H1 (cell line): ENCODE measurements at places on chromosomes 12 and 14. TPM values are rescaled to one million over a fixed set of nuclear protein-coding genes. Genes with fewer than 3 reads are reported as not detected.
A peak's percentile ranks its signal among the peaks of the same experiment; 100 is the strongest.

LRRC10 gene
- not detected in 2 replicates for total RNA-seq

BEGAIN gene
- 2.1 and 3.0 TPM in 2 replicates for total RNA-seq

WNT1 gene
- total RNA-seq: not detected in 2 replicates

IL31 gene
- not detected in 2 replicates for total RNA-seq

PTPN21 gene
- total RNA-seq: 16.1 and 18.0 TPM in 2 replicates

GPR68 gene
- total RNA-seq: 0.22 and 0.33 TPM in 2 replicates

ABCC9 gene
- total RNA-seq: not detected in 2 replicates

PMCH gene
- not detected in 2 replicates for total RNA-seq

JKAMP gene
- total RNA-seq: 31.3 and 34.9 TPM in 2 replicates

CLEC4C gene
- 0.76 TPM in 1 of 2 replicates, not detected in the other for total RNA-seq

VASH1 gene
- total RNA-seq: 6.4 and 7.7 TPM in 2 replicates

SIRT4 gene
- total RNA-seq: 2.3 and 4.1 TPM in 2 replicates

KITLG gene
- total RNA-seq: 7.8 TPM in 2 replicates

PTPN6 gene
- 25.7 and 28.4 TPM in 2 replicates for total RNA-seq

ZNF664 gene
- 41.7 and 51.4 TPM in 2 replicates for total RNA-seq

DNA sequence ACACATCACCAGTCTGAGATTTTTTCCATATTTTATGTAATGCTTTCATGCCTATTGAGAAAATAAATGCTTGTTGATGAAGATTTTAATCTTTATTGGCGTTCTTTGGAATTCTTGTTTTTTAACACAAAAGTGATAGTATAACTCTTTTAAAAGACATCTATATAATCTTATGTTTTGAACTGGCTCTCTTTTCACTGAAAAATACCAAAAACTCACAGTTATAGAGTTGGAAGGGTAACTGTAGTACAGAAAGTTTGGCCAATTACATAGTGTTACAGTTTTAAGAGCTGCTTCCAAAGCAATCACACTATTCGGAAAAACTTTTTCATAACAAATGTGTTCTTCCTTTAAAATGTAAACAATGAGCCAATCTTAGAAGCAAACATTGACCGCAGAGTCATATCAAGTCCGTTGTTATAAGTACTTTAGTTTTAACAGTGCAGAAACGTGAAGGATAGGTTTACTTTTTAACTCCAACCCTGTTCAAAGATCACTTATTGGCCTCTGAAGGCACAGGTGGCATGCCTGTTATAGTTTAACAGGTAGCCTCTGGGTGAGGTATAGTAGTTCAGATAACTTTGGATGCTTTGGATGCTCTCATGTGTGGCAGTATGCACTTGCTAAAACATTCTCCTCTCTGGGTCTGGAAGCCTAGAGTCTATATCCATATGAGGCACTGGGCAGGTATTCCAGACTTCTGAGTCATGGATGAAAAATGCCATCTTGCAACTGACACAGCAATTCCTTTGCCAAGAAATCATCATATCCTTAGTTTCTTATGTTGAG lies 12.1 kb upstream of the NTN4 start:
- no peak for DNase-seq

GRCh38 chr12:3694673-3695072 lies 58.2 kb downstream of the CRACR2A start:
- DNase-seq: no peak

- DNase-seq: no peak
Measured at GRCh38 chr14:32366986-32367385, 37.9 kb downstream of the AKAP6 start.

GRCh38 chr14:60756847-60757246 lies 22.3 kb downstream of the MNAT1 start:
- no peak for DNase-seq

- DNase-seq: no peak
Measured at GRCh38 chr14:79528828-79529416, 682.4 kb downstream of the DIO2 start.

GRCh38 chr12:107221913-107222312 lies 128.6 kb upstream of the CRY1 start:
- DNase-seq: no peak

GRCh38 chr12:195156-195555 lies 18.8 kb downstream of the SLC6A12 start:
- no peak for DNase-seq

- DNase-seq: no peak
Measured at GRCh38 chr14:55477680-55478079, 37.3 kb upstream of the TBPL2 start.

DNA sequence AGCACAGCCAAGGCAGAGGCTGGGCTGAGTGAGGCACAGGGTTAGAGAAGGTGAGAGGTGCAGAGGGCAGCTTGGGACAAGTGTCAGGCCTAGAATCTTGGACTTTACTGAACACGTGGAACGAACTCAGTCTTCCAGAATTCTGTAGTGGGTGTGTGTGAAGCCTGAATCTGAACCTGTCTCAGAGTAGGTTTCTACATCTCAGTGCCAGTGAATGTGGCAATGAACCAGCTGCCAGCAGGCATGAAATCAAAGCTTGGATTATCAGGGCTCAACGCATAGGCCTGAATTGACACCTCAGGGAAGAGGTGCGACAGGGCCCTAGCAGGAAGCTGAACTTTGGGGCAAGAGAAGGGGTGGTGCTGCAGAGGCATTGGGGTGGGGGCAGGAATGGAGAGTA lies 104.6 kb downstream of the SAMD4A start:
- no peak for DNase-seq

- DNase-seq: no peak
Measured at GRCh38 chr14:61478971-61479473, 157.6 kb downstream of the PRKCH start.

GRCh38 chr14:96682401-96682800 lies 114.8 kb upstream of the VRK1 start:
- no peak for DNase-seq

GRCh38 chr14:52911904-52912303 lies 38.9 kb downstream of the FERMT2 start:
- no peak for DNase-seq

DNA sequence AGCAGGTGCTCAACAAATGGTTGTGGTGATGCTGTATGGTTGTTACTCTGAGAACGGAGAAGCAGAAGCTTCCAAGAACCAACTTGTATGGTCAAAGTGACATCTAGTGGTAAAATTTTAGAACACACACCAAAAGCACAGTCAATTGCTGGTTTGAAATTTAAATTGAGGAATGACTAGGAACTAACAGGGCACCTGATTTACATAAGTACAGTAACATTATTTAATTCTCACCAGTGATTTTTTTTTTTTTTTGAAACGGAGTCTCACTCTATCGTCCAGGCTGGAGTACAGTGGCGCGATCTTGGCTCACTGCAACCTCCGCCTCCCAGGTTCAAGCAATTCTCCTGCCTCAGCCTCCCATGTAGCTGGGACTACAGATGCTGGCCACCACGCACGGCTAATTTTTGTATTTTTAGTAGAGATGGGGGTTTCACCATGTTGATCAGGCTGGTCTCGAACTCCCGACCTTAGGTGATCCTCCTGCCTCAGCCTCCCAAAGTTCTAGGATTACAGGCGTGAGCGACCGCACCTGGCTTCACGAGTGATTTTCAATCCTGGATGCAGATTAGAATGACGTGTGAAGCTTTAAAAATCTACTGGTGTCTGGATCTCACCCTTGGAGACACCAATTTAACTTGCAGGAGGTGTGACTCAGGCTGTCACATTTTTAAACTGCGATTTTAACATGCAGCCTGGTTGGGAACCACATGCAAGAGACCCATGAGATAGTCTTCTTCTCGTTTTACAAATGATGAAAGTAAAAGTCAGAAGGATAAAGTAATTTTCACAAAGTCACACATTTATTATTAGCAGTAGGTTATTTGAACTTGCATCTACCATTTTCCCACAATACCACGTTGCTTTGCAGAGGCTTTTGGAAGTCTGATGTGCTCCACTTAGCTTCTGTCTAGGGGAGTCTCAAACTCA lies 14.1 kb upstream of the NUMB start:
- DNase-seq: no peak

GRCh38 chr14:56351861-56352260 lies 227.7 kb upstream of the TMEM260 start:
- DNase-seq: no peak

DNA sequence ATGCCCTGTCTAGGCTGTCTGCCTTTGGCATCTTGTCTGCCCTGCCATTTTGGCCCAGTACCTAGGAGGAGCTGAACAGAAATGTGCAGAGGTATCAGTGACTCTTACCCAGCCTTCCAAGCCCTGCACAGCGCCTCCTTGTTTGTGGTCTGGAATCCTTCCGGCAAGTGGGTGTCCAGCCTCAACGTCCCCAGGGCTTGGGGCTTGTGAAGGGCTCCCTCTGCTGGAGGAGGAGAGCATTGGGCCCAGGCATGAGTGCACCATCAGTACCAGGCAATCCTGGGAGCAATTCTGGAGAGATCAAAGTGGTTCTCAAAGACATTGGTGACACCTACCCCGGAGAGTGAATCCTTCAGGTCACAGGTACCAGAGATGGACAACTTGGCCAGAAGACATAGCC lies 2.4 kb upstream of the TCL1B start:
- no peak for DNase-seq

GRCh38 chr14:99127651-99128167 lies 144.3 kb downstream of the BCL11B start:
- no peak for DNase-seq

- DNase-seq: no peak
Measured at GRCh38 chr14:84783511-84783910, 746.4 kb upstream of the FLRT2 start.

- no peak for DNase-seq
Measured at GRCh38 chr14:20801726-20802125, 918 bp downstream of the RNASE1 start.

DNA sequence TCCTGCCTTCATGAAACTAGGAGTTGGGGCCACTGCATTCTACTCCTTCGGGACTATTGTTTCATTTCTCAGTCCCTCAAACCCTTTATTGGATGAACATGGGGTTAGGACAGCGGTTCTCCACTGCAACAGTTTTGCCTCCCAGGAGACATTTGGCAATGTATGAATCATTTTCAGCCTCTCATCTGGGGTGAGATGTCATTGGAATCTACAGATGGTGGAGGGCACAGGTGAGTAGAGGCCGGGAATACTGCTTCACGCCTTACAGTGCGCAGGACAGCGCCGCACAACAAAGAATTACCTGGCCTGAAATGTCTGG lies 649 bp upstream of the GNPNAT1 start:
- DNase-seq: no peak

DNA sequence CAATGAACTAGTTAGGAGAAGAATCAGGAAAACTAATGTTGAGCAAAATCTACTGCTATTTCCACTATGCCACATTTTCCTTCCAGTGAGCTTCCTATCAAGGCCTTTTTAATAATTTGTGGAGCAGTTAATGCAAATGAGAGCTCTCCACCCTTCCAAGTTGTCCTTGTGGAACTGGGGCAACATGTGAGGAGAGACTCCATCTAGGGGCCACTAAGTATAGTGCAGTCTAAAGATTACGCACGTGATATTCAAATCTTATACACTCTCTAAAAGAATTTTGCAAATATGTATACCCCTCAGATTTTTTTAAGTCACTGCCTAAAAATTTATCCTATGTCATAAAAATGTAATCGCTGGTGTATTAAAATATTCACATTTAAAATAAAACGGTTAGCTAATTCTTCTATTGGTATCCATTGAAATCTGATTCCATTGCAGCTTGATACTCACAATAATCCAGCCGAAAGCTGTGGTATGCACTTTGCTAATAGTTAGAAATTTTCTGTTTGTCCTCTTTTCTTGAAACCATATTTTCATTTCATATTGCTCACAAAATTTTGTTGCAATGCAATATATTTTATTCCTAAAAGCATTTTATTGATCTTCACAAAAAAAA lies 100.1 kb downstream of the PAH start:
- DNase-seq: no peak

- DNase-seq: no peak
Measured at GRCh38 chr14:99116741-99117295, 155.2 kb downstream of the BCL11B start.

GRCh38 chr14:103207388-103208072 lies 84.3 kb downstream of the TNFAIP2 start:
- no peak for DNase-seq

- DNase-seq: peak; percentile 94
Measured at GRCh38 chr12:119020406-119021360, 39.3 kb downstream of the SRRM4 start.

DNA sequence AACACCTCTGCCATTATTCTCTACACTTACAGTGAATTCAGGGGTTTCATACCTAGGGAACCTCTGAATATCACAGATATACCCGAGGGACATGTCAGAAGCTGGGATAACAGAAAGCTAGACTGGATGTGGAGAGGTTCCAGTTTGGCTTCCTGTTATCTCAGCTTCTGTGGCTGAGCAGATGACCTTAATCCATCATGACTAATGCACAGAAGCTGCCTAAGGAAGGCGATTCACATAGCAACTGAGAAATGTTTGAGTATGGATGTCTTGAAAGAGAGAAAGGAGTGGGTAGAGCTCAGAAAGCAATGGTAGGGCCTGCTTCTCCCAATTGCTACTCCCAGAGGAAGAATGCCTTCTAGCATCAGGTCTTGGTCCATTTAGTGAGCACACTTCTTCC lies 187.6 kb downstream of the RMST start:
- DNase-seq: no peak

DNA sequence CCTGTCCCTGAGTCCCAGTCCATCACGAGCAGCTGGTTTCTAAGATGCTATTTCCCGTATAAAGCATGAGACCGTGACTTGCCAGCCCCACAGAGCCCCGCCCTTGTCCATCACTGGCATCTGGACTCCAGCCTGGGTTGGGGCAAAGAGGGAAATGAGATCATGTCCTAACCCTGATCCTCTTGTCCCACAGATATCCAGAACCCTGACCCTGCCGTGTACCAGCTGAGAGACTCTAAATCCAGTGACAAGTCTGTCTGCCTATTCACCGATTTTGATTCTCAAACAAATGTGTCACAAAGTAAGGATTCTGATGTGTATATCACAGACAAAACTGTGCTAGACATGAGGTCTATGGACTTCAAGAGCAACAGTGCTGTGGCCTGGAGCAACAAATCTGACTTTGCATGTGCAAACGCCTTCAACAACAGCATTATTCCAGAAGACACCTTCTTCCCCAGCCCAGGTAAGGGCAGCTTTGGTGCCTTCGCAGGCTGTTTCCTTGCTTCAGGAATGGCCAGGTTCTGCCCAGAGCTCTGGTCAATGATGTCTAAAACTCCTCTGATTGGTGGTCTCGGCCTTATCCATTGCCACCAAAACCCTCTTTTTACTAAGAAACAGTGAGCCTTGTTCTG lies 41.6 kb downstream of the DAD1 start:
- no peak for DNase-seq

- DNase-seq: no peak
Measured at GRCh38 chr12:109744986-109745942, 31.6 kb downstream of the FAM222A start.

- peak; percentile 96 for DNase-seq
Measured at GRCh38 chr12:52221912-52222457, 11.1 kb upstream of the KRT7 start.

GRCh38 chr14:61661471-61662400 lies 33.6 kb upstream of the HIF1A start:
- no peak for DNase-seq

DNA sequence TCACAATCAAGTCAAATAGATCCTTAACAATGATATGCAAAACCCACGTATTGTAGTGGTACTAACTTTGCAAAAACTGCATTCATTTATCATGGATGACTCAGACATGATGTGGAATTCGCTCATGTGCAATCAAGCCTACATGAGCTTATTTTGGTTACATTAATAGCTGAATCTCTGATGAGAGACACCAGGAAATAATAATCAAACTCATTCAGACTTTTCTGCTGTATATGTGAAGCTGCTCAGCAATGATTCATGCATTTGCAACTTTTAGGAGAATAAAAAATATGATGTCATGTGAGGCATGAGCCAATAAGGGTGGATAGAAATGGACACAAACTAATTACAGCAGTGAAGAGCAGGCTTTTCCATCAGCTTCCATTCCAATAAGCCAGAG lies 1075.8 kb upstream of the TMEM132C start:
- DNase-seq: no peak
